ENCODE measurements at places on chromosomes 1 and 21.

- no peak for DNase-seq
Measured at GRCh38 chr1:59541161-59541560, 244.3 kb downstream of the FGGY start.

GRCh38 chr1:228292609-228292911, 84.7 kb downstream of the OBSCN start:
- no peak for DNase-seq

DNA sequence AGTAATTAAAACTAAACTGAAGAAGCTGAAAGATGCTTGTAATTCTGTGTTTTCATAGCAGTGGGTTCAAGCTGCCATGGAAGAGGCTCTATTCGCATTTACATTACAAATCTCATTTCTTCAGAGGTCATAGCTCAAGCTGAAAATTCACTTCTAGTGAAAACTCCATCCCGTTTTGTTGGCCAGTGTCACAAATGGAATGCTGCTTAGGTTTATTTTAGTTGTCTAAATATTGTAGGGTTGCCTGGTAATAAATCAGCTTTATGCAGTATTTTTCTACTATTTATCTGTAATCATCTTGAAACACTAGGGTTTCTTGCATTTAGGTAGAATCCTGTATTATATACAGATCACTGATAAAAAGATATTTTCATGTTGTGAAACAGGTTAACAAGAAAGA, 240.6 kb downstream of the PTBP2 start:
- no peak for DNase-seq

DNA sequence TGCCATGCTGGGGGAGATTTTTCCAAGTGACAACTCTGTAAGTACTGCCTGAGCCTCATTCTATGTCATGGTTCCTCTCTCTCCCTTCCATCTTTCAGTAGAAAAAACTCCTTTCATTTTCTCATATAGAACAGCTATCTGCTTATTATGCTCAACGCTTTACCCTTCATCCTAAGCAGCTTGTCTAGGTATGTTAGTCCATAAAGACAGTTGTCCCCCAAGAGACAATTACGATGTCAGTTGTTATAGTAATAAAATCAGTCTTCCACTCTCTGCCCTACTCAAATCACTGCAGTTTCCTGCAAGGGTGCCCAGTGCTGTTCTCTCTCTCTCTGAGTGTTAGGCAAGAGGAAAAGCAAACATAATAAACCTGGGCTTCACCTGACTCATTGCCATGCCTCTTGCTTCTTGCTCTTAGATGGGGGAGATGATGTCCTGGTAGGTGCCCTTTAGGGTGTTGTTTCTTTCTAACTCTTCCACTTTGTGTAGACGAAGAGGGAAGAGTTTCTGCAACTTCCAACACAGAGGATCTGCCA, 59.4 kb downstream of the PAPPA2 start:
- DNase-seq, result no peak

GRCh38 chr1:206128196-206128595, 11.0 kb upstream of the AVPR1B start:
- DNase-seq, result no peak

DNA sequence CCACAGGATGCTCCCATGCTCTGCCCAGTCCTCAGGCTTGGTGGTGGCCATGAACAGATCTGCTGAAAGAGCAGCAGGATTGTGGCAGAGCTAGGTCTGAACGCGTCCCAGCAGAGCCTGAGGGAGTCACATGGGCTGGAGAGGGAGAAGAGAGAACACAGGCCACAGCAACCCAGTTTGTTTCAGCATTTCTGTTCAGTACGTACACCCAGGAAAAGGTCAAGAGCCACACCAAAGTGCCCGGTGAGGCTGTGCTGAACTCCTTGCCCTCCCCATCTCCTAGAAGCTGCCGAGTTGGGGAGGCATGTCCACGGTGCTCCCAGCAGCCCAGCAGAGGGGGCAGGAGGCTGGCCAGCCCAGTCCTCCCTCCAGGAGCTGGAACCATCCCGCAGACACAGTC, 5.5 kb downstream of the PKP1 start:
- no peak for DNase-seq

GRCh38 chr1:55192093-55192492, 23.1 kb downstream of the USP24 start:
- DNase-seq, result no peak

DNA sequence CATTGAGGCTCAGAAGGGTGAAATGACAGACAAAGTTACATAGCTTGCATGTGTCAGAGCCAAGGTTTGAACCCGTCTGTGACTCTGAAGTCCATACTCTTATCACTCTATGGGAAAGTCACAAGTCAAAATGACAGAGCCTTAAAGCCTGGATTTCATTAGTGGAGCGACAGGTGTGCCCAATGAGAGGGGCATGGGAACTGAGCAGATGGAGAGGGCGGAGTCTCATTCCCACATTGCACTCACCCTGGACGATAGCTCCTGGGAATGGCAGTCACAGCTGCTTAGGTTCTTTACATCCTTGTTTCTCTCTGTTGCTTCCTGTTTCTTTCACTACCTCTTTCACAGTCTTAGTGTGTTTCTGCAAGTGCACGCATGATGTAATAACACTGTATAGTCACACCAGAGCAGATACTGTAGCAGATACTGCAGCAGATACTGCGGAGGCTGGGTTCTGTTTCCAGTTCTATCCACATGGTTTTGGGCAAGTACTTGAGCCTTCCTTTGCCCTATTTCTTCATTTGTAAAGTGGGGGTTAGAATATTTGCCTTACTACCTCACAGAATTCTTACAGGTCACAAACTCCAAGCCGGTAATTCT, 127.2 kb downstream of the ZSCAN20 start:
- DNase-seq, result no peak

- DNase-seq, result no peak
Measured at GRCh38 chr1:182974506-182975191, 21.7 kb upstream of the SHCBP1L start.

GRCh38 chr1:29502225-29502910, 266.0 kb downstream of the PTPRU start:
- DNase-seq, result no peak

GRCh38 chr1:111690306-111690617, 48.9 kb downstream of the INKA2 start:
- no peak for DNase-seq

DNA sequence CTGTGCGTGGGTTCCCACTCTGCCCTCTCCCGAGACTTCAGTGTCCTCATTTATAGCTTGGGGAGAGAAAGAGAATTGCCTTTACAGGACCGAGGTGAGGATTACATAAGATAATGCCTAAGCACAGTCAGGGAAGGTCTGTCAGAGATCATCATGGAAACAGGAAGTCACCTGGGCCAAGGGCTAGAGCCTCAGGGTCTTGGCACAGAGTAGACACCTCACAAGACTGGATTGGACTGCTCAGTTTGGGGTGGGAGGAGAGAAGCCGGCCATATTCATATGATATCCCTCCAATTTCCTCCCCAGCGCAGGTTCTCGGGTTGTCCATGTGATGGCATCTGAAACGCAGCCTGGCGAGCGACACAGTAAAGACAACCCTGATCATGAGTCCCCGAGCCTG, 3.8 kb downstream of the CNR2 start:
- no peak for DNase-seq

- DNase-seq, result no peak
Measured at GRCh38 chr1:227343727-227344551, 25.6 kb upstream of the CDC42BPA start.

DNA sequence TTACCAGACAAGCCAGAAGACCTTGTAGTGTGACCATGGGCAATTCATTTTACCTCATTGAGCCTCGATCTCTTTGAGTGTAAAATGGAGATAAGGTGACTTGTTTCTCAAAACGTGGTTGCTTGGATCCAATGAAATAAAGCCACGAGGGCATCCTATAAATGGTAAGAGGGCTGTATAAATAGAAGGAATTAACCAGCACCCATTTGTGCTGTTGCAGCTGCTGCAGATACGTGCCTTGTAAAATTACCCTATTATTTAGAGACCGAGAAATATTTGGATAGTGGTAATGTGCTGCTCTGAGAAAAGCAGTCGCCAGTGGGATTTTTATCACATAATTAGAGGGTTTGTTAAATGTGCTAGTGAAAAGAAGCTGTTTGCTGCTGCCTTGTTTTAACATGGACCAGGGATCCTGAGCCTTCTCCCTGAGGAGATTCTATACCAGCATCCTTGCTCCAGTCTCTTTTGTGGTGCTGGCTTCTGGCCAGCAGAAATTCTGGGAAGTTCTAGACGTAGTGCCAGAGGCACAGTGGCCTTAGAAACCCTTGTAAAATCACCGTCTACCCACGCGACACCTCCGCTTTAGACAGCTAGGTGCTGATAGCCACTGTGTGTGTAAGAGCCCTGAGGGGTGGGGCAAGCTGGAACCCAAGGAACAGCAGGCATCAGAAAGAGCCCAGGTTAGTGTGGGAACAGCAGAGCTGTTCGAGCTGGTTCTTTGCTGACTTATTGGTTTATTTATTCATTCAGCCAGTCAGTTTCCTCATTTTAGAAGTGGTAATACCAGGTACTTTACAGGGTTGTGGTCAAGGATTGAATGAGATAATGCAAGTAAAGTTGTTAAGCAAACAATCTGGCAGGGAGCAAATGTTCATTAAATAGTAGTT, 137.5 kb downstream of the NOS1AP start:
- DNase-seq, result no peak

DNA sequence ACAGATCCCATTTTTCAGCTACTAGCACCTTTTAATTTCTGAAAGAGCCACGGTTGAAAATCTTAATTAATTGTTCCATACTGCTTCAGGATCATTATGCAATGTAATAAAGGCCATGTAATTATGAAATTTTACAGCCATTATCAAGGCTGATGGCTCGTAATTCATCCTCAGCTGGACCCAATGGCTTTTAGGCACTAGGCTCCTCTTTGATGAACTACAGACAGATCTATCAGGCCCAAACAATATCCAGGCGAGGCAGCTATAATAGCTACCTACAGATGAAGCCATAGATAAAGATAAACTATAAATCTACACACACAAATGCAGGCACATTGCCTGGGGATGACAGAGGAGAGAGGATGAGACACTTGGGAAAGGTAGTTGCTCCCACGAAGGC, 110.5 kb upstream of the USH2A start:
- DNase-seq, result no peak

DNA sequence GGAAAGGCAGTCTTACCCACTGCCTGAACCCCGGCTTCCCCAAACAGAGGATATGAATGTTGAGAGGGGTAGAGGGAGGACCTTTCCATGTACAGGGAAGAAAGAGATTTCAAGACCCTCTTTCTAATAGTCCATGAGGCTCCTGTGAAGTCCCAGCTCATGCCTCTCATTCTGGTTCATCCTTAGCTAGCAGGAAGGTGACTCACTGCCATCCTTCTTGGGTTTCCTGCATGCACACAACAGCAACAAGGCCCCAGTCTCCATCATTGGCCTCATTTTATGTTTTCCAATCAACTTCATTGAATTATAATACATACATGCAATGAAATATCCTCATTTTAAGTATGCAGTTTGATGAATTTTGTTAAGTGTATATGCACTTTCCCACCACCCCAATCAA, 46.2 kb downstream of the SYT2 start:
- DNase-seq, result no peak

DNA sequence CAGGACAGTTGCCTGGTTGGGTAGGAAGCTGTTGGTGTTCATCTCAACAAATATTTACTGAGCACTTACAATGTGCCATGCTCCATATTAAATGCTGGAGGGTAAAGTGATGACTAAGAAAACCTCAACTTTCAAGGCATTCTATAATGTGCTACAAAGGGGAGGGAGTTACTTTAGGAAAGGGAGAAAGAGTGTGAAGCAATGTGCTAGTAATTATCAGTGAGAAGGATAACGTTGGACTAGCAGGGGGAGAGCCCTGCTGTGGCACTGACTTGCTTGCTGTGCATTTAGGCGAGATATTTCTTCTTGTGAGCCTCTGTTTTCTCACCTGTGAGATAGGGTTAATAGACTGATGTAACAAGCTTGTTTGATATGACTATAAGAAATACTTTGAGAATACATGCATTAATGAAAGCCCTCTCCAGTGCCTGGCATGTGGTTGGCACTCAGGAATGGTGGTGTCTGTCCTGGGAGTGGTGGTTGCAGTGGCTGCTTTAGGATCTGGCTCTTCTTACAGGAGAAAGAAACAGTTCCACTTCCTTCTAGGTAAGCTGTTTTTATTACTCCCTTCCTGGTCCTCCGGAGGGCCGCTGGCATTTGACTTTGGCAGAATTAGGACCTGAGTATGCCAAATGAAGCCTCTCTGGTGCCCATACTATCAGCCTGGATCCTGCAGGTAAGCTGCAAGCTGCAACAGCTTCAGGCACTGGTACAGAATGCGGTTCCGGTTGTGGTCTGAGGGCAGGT, 111.1 kb upstream of the COA6 start:
- no peak for DNase-seq

DNA sequence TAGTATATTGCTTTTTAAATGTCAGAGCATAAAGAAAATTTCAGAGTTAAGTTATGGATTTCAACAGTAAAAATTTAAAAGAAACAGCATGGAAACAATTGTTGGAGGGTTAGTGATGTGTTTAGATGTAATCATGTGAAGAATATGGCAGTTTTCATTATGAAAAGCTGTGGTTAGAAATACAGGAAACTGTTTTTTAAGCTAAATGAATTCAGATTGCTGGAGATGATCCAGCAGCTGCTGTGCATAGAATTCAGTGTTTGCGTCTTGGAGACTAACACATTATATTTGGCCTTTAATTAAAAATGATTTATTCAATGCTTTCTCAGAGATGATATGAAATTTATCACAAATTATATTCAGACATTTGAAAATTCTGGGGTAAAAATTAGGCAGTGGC, 273.6 kb upstream of the LRRC7 start:
- no peak for DNase-seq

- DNase-seq, result no peak
Measured at GRCh38 chr21:39527664-39528381, 76.1 kb downstream of the SH3BGR start.

DNA sequence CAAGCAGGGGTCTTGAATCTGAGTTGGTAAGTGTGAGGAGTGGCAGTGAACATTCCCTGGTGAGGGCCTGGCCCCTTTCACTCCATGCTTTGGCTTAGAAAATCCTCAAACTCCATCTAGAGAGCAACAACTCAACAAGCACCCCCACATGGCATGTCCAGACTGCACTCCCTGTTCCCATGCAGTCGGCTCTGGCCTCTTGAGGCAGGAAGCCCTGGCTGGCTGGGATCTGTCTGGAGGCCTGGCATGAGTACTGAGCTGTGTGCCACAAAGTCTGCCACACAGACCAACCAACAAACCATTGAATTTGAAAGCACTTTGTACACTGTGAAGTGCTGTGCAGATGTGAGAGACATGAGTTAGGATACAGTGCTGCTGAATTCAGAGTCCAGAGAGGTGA, 25.2 kb downstream of the COA7 start:
- DNase-seq, result no peak
